ACHN (cell line): ENCODE measurements at places on chromosomes 7 and 10.

DNA sequence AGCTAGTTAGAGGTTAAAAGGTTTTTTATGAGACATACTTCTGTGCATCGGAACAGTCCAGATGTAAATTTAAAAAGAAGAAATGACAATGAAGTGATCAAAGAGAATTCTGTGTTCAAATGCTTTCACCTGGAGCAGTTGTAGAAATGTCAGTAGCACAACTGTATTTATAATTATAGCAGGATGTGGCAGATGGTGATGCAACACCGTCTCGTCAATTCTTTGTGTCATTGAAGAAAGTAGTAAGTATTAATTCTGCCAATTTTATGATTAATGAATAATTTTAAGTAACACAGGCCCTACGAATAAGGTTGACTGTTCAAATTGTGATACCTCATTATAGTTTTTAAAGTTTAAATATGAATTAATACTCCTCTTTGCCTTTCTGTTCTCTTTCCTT lies 171.1 kb downstream of the ADK start:
- DNase-seq: no peak

GRCh38 chr10:125085258-125086054 lies 74.9 kb downstream of the CTBP2 start:
- no peak for DNase-seq

GRCh38 chr10:79402951-79403350 lies 42.5 kb downstream of the ZCCHC24 start:
- DNase-seq: no peak

- DNase-seq: no peak
These were observed 98.5 kb downstream of the PHTF2 start for GRCh38 chr7:77897004-77897547.

DNA sequence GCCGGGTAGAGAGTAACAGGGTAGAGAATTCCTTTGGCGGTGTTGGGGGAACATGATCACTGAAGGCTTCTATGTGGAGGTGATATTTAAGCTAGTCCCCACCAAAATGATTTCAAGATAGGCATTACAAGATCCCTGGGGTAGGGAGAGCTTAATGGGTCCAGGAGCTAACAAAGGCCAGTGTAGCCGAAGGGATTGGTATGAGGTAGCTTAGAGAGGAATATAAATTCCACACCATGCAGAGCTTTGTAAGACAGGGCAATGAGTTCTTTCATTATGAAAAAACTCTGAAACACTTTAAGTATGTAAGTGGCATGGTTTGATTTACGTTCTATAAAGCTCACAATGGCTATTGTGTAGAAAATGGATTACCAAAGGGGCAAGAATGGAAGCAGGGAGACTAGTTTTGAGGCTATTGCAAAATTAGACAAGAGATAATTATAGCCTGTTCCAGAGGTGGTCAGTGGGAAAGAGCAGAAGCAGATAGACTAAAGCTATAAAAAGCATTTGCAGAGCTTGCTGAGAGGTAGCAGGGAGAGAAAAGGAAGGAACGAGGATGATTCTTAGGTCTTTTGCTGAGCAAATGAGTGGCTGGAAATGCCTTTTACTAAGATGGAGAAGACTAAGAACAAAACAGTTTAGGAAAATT lies 119.7 kb upstream of the SLC25A13 start:
- DNase-seq: no peak

DNA sequence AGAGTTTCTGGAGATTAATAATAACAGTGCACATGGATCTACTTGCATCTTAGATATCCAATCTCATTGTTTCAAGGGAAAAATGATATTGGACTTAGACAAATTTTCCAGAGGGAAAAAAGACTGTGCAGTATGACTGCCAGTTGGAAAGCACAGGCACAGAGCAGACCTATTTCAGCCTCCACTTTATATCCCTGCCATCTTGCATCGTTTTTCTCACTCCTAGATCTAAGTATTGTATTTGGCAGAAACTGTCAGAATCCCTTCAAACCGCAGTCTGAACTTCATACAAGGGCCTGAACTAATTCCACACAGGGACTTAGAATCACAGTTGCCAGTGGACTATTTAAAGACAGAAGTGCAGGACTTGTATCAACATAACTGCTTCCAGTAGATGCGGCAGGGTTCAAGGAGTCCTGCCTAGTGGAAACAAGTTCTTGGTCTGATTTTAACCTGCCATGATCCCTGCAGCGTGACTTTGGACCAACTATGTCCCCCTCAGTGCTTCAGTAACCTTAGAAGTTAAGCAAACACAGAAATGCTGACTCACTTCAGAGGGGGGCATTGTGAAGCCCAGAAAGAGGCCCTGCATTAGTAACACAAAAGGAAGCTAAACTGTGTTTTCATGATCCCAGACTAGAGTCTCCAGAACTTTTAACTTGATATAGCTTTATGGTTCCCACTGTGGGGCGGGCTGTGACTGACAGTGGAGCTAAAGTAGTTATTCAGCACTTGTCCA lies 95.7 kb upstream of the PALS2 start:
- DNase-seq: peak; percentile 91

GRCh38 chr10:33412653-33413361 lies 78.3 kb upstream of the NRP1 start:
- DNase-seq: peak; percentile 86

DNA sequence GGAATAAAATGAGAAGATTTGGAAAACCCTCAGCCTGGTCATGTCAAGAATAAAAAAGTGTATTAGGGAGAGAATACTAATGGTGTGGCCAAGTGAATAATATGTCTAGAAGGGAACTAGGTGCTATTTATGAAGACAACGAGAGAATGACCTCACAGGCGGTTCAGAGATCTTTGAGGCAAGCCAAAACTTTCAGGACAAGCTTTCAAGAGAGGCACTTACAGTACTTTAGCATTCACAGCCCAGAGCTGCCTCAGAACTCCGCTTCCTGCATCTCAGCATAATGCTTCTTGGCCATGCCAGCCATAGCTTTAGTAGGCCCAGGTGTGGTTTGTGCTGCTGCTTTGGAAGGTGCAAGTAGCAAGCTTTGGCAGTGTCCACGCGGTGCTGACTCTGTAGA lies 37.2 kb upstream of the CCDC7 start:
- DNase-seq: no peak

GRCh38 chr7:80026766-80027165 lies 107.9 kb upstream of the GNAI1 start:
- no peak for DNase-seq

- DNase-seq: peak; percentile 26
These were observed 209.2 kb upstream of the FAM3C start for GRCh38 chr7:121605317-121605680.

DNA sequence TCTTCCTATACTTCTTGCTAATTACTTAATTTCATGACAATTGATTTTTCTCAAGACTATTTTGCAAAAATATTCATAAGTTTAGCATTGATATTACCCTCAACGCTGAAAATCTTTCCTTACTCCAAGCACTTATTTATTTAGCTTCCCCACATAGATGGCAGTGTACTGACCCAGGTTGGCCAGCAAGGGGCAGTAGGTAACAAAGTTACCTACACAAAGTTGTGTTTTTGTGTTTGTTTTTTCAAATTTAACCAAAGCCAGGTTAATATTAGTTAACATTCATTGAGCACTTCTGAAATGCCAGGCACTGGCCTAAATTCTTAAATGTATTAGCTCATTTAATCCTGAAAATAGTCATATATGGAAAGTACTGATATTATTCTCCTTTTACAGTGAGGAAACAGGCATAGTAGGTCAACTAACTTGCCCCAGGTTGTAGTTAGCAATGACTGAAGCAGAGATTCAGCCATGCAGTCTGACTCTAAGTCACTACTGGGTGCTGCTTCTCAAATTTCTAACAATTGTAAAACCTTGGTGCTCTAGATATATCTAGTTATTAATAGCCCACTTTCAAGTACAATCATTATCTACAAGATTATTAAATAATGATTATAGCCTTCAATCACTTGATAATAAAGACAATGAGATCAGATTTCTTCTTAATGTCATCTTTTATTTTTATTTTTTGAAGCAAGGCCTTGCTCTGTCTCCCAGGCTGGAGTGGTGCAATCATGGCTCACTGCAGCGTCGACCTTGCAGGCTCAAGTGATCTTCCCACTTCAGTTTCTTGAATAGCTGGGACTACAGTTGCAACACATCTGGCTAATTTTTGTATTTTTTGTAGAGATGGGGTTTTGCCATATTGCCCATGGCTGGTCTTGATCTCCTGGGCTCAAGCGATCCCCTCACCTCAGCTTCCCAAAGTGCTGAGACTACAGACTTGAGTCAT lies 5.8 kb upstream of the GGCT start:
- DNase-seq: peak; percentile 69

DNA sequence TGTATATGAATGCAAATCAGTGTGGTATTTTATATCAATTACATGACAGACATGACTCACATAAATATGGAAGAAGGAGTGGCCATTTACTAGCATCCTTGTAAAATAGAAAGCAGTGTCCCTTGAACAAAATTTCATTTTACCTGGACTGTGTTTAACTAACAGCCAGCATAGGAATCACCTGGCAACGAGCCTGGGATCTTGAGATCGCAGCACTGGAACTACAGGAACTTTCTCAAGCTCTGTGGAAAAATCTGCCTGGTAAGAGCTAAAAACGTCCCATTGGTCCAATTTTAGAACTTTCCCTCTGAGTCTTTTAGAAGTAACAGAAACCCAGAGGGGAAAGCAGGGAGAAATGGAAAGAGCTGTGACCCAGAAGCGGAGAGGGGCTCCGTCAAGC lies 68.9 kb upstream of the AMPH start:
- DNase-seq: no peak

GRCh38 chr10:13328126-13328525 lies 20.0 kb downstream of the SEPHS1 start:
- no peak for DNase-seq

GRCh38 chr10:114284346-114285071 lies 45.5 kb downstream of the VWA2 start:
- no peak for DNase-seq

- peak; percentile 55 for DNase-seq
These were observed 780 bp downstream of the PLEKHA8 start for GRCh38 chr7:30028749-30029635.

DNA sequence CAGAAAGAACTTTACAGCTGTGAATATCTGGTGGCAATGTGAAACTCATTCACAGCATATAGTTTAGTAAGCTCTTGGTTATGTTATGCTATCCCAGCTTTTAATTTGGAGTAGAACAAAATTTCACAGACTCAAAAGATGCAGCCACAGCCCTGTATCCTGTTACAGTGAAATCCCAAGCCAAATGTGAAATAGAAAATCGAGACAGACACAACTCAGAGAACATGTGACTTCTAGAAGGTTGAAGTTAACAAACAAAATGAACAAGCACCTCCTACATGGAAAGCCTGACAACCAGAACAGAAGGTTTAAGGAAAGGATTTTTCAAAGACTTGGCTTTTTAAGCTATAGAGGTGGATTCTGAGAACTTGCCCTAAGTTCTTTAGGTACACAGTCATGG lies 39.6 kb downstream of the JAZF1 start:
- no peak for DNase-seq

DNA sequence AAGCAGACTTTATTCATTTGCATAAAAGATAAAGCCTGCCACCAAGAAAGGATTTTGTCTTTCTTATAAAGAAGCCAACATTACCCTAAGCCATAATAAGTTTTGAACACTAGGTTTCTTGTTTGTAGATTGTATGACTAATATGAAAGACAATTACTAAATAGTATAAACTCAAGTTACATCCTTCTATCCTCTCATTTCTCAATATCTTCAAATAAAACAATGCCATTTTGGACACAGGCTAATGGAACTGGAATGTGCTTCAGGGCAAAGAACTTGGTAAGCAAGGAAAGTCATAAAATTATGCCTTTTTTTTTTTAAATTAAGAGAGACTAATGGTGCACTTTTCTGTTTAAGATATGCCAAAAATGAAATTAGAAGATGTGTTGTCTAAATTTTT lies 137.7 kb downstream of the DKK1 start:
- DNase-seq: no peak
